Pancreas (tissue), 10 donors: ENCODE measurements at places on chromosomes 7 and 10. TPM values are rescaled to one million over a fixed set of nuclear protein-coding genes. Genes with fewer than 3 reads are reported as not detected.

Gene CYP26C1
- polyA plus RNA-seq = 0.05 TPM

Gene CPA2
- 4,591 TPM for polyA plus RNA-seq

Gene GRM3
- not detected for polyA plus RNA-seq

Gene HOXA6
- 0.12 TPM for polyA plus RNA-seq

Gene SLC26A5
- not detected for polyA plus RNA-seq

Gene ASAH2B
- polyA plus RNA-seq = 3.9 TPM

Gene CPXM2
- 1.2 TPM for polyA plus RNA-seq

Gene CNPY1
- polyA plus RNA-seq = not detected

Gene ARMC3
- polyA plus RNA-seq = not detected

Gene INMT
- polyA plus RNA-seq = 9.2 TPM

Gene CPED1
- 0.57 TPM for polyA plus RNA-seq

Gene AKR1C3
- 17.1 TPM for polyA plus RNA-seq

Gene ZDHHC4
- 33.1 TPM for polyA plus RNA-seq

Gene MYOF
- polyA plus RNA-seq = 4.7 TPM

Gene VAX1
- not detected for polyA plus RNA-seq

Gene UTF1
- not detected for polyA plus RNA-seq

Gene GIMAP1
- 1.5 TPM for polyA plus RNA-seq

Gene NKX1-2
- polyA plus RNA-seq = not detected

Gene TAS2R38
- polyA plus RNA-seq = not detected

Gene SRRT
- polyA plus RNA-seq = 139 TPM

Gene TMEM196
- polyA plus RNA-seq = 5.2 TPM

Gene UCMA
- polyA plus RNA-seq = not detected
